ENCODE measurements at places on chromosomes 4 and X.

DNA sequence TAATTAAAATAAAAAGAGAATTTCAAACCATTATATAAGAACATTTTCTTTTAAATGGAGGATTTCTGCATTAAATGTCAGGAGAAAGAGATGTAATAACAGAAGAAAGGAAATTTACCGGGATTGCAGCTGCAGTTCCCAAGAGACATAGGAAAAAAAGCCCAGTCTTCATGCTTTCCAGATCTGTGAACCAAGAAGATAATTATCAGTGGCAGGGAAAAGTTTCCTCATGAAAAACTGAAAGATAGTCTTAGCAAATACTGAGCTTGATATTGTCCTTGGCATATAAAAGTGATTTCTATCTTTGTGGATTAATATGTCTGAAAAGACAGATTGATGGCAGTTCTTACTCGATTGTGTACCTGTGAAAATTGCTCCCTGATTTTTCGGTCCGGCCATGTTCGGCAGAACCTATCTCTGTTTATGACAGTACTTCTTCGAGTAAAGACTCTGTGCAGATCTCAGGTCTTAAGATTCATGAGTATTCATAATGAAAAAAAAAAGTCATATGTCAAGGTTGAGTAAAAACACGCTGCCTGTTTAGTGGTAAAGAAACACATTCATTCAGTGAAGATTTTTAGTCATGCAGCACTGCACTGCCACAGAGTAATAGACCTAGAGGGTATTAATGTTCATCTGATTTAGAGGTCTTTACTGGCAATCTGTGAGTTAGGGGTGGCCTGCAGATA, 29.6 kb downstream of the SPARCL1 start:
- DNase-seq = no peak

GRCh38 chr4:182968917-182969650, 51.9 kb upstream of the DCTD start:
- DNase-seq = no peak

DNA sequence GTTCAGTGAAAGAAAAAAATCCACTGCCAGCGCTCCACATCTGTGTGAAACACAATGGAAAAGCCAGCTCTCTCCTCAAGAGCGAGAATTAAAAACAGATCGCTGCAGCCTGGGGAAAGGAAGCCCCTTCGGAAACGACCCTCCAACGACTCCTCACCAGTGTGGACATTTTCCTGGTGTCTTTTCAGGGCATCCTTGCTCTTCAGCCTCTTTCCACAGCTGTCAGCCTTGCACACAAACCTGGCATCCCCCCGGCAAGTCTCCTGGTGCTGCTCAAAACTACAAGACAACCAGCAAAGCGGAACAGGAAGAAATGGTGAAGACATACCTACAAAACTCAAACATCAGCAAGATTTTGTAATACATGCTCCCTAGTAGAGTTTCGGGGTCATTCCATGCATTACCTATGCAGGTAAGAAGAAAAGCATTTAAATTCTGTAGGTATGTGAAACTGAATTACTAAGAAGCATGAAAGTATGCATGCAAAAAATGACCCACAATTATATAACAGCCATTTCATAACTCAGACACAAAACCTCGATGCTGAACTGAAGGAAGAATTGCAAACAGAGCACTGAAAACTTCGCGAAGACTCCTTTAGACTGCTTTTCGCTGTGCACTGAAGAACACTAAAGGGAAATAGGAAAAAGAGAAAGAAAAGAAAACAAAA, 106.1 kb downstream of the PRDM5 start:
- DNase-seq = no peak

DNA sequence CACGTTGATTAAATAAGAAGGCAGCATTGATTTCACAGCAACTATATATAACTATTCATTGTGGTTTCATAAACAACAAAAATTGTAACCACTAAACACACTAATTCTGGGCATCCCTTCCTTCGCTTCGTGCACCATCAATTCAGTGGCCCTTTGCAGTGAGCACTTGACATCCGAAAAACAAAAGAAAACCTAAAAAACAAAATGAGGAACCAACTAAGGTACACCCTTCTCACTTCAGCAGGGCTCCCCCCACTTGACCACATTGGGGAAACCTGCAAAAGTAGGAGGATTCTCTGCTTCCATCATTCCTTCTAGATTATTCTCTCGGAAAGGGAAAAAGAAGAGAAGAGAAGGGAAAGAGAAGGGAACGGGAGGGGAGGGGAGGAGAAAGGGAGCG, 28.3 kb downstream of the NBDY start:
- no peak for DNase-seq

DNA sequence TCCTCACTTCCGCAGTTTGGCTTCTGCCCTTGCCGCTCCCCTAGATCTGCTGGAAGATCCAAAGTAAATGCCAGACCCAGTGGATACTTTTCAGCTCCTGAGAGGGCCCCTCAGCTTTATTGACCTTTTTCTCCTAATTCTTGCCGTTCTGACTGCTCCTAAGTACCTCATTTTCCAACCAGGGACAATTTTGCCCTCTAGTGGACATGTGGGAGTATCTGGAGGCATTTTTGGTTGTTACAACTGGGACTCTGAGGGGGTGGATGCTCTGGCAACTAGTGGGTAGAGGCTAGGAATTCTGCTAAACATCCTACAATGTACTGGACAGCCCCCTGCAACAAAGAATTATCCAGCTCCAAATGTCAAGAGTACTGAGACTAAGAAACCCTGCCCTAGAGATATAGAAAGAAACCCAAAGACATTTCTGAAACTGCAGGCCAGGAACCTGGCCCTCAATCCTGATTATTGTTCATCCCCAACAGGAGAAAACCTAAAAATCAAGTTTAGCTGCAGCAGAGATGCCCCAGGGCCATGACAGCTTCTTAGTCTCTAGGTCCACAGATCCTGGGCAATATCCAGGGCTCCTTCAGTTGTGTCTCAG, 3.4 kb downstream of the TEX13B start:
- no peak for DNase-seq

- no peak for DNase-seq
These were observed 138.4 kb downstream of the HNRNPD start for GRCh38 chr4:82235346-82235745.

DNA sequence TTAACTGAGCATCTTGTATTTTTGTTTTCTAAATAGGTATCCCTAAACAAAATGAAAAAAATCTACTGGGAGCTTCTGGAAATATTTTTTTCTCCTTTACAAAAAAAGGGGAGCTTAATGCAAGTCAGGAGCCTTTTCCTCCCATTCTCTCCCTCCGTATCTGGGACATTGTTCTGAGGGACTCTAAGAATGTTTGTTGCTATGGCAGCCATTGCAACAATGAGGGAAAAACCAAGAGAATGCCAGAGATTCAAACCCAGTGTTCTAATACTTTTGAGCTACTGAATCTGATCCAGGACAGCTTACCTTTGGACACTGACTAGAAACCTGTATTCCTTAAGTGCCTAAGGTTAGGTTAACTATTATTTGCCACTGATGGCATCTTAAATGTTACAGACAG, 485.7 kb upstream of the HS3ST1 start:
- DNase-seq = no peak

DNA sequence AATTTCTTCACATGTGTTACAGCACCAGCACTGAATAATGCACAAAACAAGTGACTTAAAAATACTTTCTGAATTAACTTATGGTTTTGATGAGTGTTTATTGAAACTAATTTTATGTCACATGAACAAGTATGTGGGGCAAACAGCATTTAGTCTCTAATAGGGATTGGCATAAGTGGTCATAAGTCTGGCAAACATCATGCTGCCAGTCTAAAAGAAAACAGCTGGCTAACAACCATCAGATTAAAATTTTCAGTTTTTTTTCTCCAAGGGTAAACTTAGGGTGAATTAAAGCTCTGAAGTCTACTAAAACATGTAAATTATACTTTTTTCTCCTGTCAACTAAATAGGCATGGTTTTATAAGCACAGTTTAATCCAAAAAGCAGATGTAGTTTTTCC, 1014.2 kb downstream of the FAT4 start:
- no peak for DNase-seq

DNA sequence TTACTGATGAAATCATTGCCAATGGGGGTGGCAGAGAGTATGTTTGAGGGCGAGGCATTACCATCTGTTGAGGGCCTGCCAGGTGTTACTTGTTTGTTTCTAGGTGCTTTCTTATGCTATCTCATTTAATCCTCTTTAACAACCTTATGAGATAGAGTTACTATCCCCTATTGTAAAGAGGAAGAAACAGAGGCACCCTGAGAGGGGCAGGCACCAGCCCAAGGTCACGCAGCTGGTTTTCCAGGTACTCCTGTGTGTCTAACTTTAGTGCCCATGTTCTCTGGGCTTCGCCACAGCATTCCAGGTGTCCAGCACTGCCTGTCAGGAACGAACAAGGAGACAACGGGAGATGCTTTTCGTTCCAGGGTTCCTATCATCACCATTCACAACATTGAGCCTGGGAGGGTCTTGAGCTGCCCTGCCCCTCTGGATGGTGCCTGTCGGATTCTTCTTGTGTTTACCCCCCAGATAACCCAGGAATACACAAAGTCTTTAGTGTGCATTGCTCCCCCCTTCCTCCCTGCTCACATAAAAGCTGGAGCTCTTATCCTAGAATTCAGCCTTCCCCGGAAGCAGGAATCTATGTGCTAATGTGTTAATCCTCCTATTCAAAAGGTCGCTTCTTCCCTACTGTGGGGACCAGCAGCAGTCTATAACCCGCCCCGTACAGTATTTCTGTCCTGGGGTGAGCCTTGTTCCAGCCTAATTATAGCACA, 24.9 kb upstream of the GPC4 start:
- no peak for DNase-seq

DNA sequence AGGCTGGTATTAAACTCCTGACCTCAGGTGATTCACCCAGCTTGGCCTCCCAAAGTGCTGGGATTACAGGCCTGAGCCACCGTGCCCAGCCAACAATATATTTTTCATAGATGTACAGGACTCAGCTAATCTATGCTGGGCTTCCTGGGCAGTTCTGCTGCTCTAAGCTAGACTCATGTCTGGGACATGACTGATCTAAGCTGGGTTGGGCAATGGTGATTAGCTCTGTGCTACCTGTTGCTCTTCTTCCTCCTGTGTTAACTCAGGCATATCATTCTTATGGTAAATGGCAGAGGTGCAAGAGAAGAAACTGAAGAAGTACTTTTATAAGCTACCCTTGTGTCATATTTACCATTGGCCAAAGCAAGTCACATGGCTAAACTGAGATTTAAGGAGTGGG, 11.4 kb upstream of the SUPT20HL2 start:
- DNase-seq = no peak

DNA sequence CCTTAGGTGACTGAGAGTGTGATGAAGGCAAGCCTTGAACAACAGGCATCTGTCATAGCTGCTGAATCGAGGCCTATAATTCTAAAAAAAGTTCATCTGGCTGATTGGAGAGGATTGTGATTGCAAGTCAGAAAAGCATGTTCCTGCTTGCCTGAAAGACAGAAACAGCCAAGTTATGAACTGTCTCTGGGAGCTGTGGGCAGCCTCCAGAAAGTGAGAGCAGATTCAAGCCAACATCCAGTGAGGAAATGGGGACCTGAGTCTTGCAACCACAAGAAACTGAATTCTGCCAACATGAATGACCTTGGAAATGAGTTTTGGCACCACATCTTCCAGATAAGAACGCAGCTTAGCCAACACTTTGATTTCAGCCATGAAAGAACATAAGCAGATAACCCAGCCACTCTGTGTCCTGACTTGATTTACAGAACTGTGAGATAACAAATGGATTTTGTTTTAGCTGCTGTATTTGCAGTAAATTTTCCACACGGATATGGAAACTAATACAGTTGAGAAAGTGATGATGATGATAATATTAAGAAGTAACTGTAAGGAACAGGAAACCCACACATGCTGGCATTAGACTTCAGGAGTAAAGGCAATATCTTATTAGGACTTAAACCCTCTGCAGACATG, 240.3 kb upstream of the NDST3 start:
- no peak for DNase-seq

DNA sequence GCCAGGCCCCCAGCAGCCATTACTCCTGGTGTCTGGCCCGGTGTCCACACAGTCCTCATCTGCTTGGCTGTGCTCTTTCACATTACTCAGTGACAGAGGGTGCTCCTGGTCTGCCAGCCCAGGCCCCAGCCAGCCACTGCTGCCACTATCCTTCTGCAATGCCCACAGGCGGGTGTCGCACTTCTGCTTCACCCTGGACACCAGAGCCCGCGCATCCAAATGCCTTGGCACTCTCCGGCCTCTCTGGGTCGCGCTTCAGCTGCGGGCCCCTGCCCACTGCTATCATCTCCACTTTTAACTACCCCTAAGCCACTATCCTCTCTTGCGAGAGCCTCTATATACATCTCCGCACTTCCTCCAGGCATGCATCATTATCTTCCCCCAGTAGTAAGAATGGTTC, 76.4 kb upstream of the UCP1 start:
- no peak for DNase-seq

DNA sequence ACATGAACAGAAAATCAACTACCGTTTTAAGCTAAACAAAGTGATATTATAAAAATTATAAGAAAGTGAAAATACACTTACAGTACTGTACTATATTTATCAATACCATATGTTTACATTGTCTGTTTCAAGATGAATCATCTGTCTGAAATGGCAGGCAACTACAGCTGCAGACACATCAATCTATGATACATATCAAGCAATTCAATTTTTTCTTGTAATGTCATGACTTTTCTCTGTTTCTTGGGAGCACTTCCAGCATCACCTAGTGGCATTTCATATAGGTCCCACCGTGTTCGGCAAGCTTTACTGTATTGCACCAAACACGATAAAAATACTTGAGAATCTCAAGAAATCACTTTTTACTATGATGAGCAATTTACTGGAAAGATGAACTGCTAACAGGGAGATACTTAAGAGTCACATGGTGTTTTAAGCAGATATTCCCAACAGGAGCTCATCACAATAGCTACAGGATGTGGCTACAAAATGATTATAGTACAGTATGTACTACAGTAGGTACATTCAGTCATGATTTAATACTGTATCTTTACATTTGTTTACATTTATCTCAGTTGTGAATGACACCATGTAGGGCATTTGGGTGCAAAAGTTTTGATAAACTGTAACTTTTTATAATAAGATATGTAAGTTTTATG, 207.4 kb downstream of the ADAM29 start:
- no peak for DNase-seq

GRCh38 chr4:98706200-98706813, 47.9 kb upstream of the TSPAN5 start:
- DNase-seq = no peak

GRCh38 chr4:112288455-112288854, 2.8 kb upstream of the TIFA start:
- DNase-seq = no peak

DNA sequence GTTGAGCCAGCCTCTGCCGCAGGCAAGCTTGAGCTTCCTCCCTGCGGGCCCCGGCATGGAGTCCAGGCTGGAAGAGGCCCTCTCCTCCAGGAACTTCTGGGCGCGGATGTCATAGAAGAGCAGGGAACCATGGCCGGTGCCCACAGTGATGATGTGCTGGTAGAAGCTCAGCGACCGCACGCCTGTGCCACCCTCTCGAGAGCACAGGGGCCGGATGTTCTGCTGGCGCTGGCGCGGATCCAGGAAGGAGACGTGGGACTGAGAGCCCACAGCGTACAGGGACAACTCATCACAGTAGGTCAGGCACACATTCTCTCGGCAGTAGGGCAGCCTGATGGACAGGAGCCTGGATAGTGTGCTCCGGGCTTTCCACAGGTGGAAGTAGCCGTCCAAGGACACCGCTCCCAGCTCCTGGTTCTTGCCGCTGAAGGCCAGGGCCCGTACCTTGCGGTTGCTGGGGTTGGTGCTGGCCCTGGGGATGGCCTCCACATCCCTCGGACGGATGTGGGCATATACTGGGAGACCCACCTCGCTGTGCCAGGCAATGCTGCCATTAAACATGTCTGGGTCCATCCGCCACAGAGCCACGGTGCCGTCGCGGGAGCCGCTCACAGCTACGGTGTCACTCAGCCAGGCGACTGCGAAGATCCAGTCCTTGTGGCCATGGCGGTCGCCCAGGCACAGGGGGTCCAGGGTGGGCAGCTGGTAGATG, 1.2 kb downstream of the DCAF12L2 start:
- no peak for DNase-seq

Data from stimulated activated CD4-positive, alpha-beta T cell treated with anti-CD3 and anti-CD28 coated beads, Interleukin-15, amount 100 ng/mL, for 1 hour (primary cell).